ENCODE measurements at places on chromosomes 11 and 22.

DNA sequence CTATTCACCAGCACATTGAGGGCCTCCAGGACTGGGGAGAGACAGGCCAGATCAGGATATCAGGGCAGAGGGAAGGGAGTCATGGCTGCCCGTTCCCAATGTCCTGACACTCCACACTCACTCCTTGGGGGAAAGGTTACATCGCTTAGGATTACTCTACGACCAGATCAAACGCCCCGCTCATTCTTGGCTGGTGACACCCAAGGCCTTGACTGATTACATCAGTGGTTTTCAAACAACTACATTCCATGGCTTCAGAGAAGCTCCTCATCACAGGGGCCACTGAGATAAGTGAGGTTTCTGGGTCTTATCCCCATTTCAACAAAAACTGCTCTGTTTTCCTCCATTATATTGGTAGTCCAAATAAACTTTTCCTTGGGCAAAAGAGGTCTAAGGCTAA lies 15.0 kb downstream of the UBE2L6 start:
- DNase-seq: no peak

DNA sequence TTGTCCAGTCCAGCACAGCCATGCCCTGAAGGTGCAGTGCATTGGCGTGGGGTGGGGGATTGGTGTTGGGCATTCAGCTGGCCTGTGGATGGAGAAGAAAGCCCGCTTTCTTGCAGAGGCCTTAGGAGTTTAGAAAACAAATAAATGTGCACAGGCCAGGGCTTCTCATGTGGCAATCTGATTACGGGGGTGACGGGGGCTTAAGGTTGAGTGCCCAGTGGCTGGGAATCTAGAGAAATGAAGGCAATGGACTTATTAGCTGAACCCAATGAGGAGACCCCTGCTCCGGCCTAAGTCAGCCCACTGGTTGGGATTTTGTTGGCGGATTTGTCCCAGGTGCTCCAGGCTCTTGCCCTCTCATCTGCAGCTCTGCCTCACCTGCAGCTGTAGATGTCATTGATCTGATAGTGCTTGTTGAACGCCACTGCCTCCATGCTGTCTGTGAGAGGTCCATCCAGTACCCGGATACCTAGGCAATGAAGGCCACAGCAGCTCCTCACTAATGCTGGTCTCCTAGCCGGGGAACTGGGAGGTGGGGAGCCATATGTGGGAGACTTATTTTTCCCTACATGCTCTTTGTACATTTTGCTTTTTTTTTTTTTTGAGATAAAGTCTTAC lies 6.2 kb downstream of the PCSK7 start:
- DNase-seq: no peak

DNA sequence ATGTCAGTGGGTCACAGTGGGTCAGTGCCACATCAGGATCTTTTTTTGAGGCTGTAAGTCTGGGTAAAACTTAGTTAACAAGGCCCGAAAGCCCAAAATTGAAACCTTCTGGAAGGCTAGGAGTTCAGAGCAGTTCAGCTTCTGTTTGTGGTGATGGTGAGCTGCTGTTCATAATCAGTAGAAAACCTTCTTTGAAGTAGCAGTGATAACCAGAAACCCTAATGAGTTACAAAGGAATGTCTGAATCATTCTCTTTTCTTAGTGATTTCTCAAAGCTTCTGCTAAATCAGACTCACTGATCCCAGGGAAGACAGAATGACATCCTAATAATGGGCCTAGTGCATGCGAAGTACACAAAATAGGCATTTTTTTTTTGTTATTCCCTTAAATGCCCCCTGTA lies 124.7 kb downstream of the PARVA start:
- no peak for DNase-seq

GRCh38 chr11:71155846-71156245 lies 96.5 kb downstream of the SHANK2 start:
- DNase-seq: no peak

DNA sequence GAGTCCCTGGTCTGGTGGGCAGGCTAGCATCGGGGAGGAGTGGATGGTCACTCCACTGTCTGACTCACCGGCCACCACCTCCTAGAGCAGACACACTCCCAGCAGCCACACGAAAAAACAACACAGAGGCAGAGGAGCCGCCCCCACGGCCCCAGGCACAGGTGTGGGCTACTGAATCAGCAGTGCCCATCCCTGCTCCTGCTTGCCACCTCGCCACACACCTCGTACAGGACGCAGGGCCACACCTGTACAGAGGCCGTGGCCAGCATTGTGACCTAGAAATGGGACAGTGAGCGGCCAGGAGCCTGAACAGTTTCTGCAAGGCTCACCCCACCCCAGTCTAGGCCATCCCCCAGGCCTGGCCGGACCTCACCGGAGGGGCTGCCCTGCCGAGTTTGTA lies 14.0 kb downstream of the TRIM29 start:
- DNase-seq: no peak

GRCh38 chr22:47997052-47997590 lies 1234.7 kb downstream of the TBC1D22A start:
- no peak for DNase-seq

- no peak for DNase-seq
These were observed 65.6 kb downstream of the IGLL1 start for GRCh38 chr22:23514322-23515038.

DNA sequence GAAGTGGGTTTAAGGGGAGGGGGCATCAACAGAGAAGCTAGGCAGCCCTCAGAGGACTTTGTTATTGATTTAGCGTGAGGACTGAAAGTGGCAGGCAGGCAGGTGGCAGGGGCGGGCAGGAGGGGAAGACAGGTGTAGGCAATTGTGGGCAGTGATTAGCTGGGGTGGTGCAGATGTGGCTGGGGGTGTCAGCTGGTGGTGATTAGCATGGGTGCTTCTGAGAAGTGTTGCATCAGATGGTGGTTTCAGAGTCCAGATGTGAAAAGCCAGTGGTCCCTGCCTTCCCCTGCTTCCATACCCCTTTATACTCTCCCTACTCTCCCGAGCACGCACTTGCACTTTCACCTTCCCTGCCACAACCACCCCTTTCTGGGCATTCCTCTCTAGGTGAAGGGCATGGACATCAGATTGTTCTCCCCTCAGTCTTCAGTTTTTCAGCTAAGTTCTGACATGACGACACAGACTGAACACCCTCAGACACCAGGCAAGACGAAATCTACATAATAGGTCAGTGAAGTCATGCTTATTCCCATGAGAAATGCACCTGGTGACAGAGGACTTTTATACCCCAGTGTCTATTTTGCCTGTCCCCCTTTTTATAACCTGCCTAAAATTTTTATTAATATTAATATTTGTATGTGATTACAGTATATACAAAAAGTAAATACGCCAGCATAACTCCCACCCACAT lies 435.7 kb upstream of the CADM1 start:
- no peak for DNase-seq

DNA sequence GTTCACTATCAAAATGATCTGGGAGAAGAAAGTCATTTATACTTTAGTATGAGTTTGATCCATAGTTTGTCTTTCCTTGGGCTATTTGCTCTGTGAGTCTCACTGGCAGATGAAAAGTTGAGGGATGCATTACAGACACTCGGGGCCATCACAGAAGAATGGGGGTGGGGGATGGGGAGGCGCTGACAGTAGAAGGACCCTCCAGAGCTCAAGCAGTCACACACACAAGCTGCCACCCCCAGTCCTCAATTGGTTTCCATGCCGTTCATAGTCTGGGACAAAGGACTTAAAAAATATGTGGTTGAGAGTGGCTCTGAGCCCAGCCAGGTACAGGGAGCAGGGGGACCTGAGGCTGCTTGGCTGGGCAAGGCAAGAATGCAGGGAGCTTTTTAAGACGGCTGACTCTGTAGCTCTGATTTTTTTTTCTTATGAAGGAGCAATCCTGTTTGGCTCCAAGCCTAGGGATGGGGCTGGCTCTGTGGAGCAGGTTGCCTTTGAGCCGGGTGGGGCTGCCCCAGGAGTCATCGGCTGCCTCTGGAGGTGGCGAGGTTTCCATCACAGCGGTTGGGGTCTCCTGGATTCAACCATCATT lies 13.3 kb upstream of the ANO1 start:
- DNase-seq: no peak

DNA sequence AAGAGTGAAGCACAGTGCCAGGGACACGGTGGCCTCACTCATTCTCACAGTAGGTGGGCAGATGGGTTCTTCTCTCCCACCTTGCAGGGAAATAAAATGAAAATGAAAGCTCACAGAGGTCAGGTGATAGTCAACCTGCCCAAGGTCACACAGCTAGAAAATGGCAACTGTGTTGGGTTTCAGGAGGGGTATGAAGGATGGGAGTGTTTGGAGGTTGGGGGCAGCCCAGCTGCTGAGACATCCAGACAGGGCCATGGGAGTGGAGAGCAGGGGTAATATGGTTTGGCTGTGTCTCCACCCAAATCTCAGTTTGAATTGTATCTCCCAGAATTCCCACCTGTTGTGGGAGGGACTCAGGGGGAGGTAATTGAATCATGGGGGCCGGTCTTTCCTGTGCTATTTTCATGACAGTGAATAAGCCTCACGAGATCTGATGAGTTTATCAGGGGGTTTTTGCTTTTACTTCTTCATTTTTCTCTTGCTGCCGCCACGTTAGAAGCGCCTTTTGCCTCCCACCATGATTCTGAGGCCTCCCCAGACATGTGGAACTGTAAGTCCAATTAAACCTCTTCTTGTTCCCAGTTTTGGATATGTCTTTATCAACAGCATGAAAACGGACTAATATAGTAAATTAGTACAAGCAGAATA lies 247.0 kb downstream of the TENM4 start:
- DNase-seq: no peak

DNA sequence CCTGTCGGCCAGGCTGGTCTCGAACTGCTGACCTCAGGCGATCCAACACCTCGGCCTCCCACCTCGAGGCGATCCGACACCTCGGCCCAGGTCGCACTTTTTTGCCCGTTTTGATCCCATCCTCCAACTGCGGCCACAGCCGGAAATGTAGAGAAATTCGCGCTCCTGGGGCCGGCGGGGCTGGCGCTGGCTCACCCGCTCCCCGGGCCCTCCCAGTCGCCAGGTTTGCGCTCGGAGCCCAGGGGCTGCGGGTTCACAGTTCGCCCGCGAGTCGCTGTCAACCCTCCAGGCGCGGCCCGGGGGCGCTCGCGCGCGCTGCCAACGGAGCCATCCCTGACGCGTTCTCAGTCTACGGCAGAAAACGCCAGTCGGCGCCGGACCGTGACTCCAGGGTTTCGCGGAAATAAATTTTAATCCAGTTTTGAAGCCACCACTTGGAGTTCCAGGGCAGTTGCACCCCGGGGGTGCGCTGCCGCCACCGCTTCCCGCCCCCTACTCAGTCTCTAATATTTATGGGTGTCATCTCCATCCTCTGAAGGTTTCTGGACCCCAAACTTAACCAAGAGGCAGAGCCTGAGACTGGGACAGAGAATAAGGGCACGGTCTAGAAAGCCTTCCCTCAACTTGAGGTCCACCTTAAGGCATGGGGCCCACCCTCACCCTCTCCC lies 1.5 kb upstream of the KLHDC7B start:
- peak; percentile 72 for DNase-seq

DNA sequence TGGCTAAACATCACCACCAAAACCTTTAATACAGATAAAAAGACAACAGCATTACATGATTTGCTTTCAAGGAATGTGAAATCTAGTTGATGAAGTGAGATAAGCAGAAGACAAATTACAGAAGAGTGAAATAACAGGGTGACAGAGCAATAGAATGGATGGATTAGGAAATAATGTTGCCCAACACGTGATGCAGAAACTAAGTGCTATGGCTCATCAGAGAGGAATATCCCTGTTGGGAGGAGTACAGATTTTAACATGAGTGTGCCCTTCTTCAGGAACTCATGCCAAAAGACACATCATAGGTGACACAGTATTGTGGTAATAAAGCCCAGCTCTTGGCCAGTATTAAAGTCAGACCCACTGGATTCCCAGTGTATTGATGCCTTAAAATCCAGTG lies 176.6 kb upstream of the RAG2 start:
- no peak for DNase-seq

DNA sequence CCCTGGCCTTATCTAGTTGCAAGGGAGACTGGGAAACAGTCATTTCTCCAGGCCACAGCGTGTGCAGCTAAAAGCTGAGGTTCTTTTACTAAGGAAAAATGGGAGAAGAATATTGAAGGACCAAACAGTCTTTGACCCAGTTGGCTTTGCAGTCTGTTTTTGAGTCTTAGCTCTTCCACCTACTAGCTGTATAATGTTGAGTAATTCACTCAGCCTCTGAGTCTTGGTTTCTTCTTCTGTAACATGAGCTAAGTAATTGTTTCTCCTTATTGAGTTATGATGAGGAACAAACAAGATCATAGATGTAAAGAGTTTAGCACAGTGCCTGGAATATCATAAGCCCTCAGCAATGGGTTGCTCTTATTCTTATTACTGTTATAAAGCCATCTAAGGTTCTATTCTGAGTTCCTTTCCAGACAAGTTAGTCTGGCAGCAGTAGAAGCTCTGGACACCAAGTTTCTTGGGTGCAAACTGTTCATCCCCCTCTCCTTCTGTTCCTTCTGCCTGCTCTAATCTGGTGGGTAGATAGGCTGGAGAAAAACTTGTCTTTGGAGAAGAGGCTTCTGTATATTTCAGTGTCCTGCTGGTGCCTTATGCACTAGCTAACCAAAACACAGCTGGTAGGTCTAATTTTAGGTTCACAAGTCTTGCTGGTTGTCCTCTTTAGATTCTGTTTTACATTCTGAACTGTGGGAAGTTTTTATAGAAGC lies 13.5 kb downstream of the TRIM44 start:
- DNase-seq: no peak

- DNase-seq: no peak
These were observed 186.1 kb downstream of the DSCAML1 start for GRCh38 chr11:117610901-117611300.

Measured in central memory CD4-positive, alpha-beta T cell (primary cell).